CD8-positive, alpha-beta T cell (primary cell): ENCODE measurements at places on chromosomes 7 and 10.

- DNase-seq = no peak
Measured at GRCh38 chr10:104557966-104558365, 83.1 kb upstream of the SORCS3 start.

DNA sequence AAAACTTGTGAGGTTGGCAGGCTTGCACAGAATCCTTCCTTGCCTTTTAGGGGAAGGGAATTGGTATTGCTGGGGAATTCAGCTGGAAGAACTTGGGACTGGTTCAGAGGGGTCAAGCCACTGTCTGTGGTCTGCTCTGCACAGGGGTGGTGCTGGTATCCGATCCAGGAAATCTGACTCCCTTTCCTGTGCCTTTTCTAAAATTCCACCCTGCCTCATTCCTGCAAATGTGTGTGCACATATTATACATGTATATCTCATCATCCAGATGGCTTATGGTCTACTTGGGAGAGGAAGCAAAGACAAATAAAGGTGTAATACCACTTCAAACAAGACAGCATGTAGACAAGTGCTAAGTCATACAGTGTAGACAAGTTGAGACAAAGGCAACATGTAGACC is 14.3 kb downstream of the UBTD1 start:
- DNase-seq = no peak

DNA sequence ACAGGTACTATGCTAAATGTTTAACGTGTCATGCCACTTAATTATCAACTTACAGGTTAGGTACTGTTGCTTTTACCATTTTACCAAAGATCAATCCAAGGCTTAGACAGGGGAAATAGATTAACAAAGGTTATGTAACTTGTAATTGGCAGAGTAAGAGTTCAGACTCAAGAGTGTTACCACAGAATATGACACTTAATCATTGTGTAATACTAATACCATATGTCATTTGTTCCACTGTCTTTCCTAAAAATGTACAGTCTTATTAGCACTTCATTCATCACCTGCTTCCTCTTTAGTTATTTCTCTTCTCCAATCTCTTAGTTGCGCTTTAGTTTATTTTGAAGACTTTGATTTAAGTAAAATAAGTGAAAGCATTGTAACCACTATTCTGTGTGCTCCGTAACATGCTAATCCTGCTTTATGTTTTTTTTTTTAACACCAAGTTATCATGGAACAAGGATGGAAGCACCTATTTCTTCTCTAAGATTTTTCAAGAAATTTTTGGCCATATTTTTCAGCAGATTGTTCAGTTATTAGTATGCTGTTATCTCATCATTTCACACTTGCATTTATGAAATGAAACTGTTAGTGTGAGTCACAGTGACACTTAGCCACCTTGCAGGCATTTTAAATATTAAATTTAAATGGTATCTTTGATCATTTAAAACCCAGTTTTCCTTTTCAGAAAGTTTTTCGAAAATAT is 197.3 kb downstream of the PHF14 start:
- DNase-seq = no peak

DNA sequence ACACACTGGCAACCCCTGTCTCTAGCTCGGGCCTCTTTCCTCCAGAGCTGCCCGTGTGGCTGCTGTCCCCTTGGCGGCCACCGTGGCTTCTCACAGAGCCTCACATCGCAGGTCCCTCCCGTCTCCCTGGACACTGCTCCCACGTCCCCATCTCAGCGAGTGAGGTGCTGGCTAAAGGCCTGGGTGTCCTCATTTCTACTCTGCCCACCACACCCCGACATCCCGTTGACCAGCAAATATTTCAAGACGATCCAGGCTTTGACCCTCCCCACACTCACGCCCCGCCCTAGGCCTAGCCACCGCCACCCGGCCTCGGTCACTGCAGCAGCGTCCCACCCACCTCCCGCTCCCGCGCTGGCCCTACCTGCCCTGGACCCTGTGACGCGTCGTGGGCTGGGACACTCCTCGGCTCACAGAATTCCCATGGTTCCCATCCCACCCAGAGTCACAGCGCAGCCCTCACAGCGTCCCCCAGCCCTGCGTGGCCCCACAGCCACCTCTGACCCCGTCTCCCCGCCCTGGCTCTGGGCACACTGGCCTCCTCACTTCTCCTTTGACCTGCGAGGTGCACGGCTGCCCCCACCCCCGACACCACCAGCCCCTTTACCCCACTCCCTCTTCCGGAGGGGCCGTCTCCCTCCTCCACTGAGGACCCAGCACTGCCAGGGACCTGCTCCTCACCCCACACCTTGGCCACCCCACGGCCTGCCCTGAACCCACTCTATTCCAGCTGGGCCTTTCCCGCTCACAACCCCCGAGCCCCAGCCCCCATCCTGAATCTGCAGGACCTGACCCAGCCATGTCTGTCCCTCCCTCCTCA is 6.9 kb downstream of the ADAP1 start:
- DNase-seq = no peak

DNA sequence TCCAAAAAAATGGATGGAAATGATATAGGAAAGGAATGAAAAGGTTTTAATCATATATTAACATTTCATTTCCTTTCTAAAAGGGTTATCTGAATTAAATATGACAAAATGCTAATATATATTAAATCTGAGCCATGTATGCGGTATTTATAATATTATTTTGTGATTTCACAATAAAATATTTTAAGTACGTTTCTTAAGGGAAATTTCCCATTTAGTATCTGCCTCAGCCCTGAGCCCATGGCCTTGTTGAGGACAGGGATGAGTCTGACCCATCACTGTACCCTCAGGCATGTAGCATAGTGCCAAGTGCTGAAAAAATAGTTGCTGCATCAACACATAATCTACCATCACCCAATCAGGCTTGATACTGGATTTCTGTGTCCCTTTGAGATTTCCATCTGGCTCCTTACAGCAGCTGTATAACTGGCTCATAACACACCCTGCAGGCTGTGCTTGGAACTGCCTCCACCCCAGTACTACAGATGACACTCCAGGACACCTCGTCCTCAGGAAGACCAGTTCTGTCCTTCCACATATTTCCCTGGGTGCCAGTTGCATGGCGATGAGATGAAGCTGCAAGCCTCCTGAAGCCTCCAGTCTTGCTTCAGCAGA is 59.4 kb upstream of the ASAH2 start:
- no peak for DNase-seq

GRCh38 chr10:74058658-74059057 is 60.7 kb downstream of the VCL start:
- no peak for DNase-seq

- no peak for DNase-seq
Measured at GRCh38 chr7:28539289-28539981, 127.1 kb downstream of the CREB5 start.

DNA sequence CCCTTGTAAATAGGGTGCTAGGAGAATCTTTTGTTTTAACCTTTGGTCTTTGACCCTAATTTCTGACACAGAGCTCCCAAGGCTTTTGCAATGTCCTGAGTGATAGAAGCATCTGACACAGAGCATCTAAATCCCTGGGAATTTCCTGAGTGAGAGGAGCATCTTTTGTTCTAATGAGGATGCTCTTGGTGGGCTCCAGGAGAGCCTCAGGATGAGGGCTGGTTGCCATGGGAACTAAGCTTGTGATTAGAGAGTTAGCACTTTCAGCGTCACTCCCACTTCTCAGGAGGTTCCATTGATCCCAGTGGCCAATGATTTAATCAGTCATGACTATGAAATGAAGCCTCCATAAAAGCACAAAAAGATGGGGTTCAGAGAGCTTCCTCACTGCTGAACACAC is 264.8 kb downstream of the KIF20B start:
- no peak for DNase-seq

- no peak for DNase-seq
Measured at GRCh38 chr7:31028417-31028992, 23.6 kb upstream of the ADCYAP1R1 start.

- DNase-seq = no peak
Measured at GRCh38 chr10:44926751-44927351, 15.7 kb downstream of the TMEM72 start.

DNA sequence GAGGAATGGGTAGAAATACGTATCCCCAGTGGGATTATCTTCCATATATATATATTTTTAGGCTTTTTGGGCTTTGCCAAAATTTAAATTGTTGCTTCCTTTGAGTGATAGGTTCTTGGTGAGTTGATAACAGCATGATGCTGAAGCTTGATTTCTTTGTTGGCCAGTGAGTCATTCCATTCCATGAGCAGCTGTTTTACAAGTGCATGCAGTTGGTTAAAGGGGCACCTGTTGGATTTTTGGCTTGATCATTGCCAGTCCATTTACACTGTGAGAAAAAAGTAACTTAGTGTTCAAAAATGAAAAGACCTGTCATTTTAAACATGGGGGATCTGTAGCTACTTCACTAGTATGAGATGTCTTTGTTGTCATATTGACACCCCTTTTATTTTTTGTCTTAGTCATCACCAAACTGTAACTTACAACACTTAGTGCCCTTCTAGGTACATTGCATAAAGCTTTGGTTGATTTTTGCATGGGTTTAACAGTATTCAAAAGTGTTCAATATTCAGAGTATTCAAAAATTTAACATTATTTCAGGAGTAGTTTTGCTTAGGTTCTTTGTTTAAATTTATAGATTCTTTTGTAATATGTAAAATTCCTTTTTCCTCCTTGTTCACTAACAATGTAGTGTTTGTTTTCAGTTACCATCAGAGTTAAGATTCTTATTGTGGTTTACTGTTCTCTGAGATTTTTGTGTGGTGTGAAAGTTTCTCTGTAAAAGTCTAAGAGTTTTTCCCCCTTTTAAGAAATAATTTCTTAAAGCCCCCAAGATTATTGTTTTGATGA is 8.8 kb downstream of the AKAP9 start:
- no peak for DNase-seq

DNA sequence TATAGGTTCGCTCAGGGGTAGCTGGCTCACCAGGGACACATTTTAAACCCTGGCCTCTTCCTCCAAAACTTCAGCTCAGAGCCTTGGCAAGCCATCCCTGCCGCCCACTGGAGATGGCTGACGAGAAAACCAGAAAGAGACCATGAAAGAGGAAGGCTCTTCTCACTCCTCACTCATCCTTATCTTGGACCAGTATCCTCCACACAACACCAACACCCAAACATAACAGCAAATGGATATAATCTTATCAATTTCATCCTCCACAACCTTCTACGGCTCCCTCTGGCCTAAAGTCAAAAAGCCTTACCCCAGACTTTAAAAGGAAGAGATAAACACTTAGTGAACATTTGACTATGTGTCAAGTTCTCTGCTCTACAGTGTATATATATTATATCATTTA is 26.9 kb downstream of the DLG5 start:
- DNase-seq = no peak

- DNase-seq = no peak
Measured at GRCh38 chr7:110975486-110975885, 115.4 kb upstream of the LRRN3 start.

DNA sequence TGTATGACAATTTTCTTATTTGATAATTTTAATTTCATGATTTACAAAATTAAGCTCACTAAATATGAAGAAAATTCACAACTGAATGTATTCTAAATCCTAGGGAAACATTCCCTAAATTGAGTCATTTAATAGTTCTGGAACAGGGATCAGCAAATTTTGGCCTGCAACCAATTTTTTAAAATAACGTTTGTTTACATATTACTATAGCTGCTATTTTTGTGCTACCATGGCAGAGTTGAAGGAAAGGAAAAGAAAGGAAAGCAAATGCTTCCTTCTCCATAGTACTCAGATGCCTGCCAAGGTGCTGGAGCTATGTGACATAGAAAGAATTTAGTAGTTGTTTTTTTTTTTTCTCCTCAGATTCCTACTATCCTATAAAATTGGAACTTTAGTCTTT is 1307.7 kb upstream of the LRRTM3 start:
- DNase-seq = no peak

- no peak for DNase-seq
Measured at GRCh38 chr10:78849115-78849514, 219.7 kb upstream of the ZMIZ1 start.

DNA sequence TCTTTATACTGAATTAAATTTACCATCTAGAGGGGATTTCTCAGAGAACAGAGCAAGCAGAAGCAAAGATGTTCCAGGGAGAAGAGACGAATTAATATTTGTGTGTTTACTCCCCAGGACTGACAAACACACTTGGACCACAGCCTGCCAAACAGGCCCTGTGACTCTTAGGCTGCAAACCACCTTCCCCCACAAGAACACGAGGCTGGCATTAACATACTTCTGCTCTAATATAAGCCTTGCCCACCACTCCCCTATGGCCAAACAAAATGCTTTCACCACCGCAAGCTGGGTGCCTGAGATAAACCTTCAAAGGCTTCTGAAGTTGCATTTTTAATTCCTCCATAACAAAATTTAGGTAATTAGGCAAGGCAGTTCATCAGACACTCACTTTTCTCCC is 88.4 kb downstream of the FGFR2 start:
- DNase-seq = no peak
